ENCODE measurements at places on chromosomes 16 and 17. TPM values are rescaled to one million over a fixed set of nuclear protein-coding genes. Genes with fewer than 3 reads are reported as not detected.
A peak's percentile ranks its signal among the peaks of the same experiment; 100 is the strongest.

- peaks cover 5% of the 10 kb centered on the region for H3K4me1 ChIP-seq
- DNase-seq, result no peak
- peaks cover 3% of the 10 kb centered on the region for H3K27me3 ChIP-seq
- no peak overlapping the region for H3K27ac ChIP-seq
- no peak overlapping the region for H3K4me3 ChIP-seq
Measured at GRCh38 chr16:54633943-54634362, 296.7 kb upstream of the IRX5 start.

Gene SCARF1
- 15.5 TPM for total RNA-seq

- no peaks in the 10 kb centered on the region for H3K36me3 ChIP-seq
- no peak for DNase-seq
- no peaks in the 10 kb centered on the region for H3K27me3 ChIP-seq
- H3K4me3 ChIP-seq, result no peak overlapping the region
Measured at GRCh38 chr17:40021451-40021971, 6.3 kb downstream of the CSF3 start.

Gene HASPIN
- not detected for total RNA-seq

Gene TNK1
- 15.8 TPM for total RNA-seq

DNA sequence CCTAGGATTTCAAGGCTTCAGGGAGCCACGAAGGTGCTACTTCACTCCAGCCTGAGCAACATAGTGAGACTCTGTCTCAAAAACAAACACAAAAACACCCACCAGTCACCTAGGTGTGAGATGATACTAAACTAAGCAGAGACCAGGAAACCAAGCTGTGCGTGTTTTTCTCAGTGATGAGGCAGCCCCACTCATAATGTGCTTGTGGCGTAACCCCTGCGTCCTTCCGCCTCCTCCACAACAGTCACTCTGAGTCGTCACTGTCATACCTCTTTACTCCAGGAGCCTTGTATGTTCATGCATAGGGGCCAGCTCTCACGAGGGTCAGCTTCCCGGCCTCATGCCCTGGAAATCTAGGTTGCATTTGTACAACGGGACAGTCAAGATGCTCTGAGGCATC lies 31.1 kb upstream of the SLC47A1 start:
- H3K27me3 ChIP-seq, result no peaks in the 10 kb centered on the region
- H3K4me1 ChIP-seq, result no peaks in the 10 kb centered on the region

Gene WNT9B
- total RNA-seq, result not detected

- DNase-seq, result peak; percentile 76
- H3K36me3 ChIP-seq, result no peaks in the 10 kb centered on the region
- H3K4me3 ChIP-seq, result no peak overlapping the region
- H3K27ac ChIP-seq, result no peak overlapping the region
- no peaks in the 10 kb centered on the region for H3K27me3 ChIP-seq
Measured at GRCh38 chr17:32100971-32101631, 41.2 kb upstream of the RHOT1 start.

DNA sequence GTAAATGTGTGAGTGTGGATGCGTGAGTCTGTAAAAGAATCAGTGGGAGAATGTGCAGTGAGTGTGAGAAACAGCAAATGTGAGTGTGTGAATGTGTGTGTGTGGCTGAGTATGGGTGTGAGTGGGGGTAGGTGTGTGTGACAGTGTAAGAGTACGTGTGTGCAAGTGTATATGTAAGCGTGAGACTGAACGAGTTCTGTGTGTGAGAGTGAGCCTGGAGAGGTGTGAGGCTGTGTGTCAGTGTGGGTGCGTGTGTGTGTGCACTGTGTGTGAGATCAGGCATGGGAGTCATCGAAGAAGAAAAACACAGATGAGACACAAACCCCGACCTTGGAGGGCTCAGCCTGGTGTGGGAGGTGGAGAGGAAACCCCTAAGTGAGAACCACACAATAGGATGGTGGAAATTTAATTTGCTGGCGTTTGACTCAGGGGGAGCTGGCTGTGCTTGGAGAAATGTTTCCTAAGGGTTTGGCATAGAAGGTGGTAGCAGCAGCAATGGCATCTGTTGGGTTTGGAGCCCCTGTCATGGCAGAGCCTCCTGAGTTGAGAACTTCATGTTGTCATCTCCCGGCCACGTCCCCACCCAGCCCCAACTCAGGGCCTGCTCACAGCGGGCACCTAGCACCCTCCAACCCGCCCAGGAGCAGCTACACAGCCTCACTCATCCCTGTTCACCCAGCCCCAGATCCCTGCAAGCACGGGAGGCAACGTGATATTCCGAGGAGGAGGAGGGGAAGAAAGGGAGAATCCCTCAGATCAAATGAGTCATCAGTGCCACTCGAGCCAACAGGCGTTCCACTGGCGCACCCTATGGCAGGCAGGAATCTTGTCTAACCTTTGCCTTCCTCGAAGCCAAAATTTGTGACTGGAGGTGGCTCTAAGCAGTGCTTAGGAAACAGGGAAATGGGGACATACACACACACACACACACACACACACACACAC lies 14.3 kb upstream of the NUBP1 start:
- no peak overlapping the region for H3K4me3 ChIP-seq
- H3K27me3 ChIP-seq, result no peaks in the 10 kb centered on the region
- DNase-seq, result no peak

DNA sequence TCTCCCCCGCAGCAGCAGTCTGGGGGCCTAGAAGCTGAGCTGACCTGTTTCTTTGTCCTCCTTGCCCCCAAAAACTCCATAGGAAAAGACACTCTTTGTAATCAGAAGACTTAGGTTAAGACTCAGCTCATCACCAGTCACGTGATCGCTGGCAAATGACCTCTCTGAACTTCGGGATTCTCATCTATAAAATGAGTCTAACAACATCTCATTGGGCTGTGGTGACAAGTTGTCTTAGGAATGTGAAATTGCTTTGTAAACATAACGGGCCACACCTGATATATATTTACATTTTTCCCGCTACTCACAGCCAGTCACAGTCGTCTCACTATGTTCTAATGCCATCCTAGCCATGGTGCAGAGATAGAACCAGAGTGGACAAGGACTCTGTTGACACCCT lies 86.0 kb upstream of the LHX1 start:
- H3K27me3 ChIP-seq, result no peaks in the 10 kb centered on the region
- no peak overlapping the region for H3K4me3 ChIP-seq
- H3K4me1 ChIP-seq, result no peaks in the 10 kb centered on the region
- no peak for DNase-seq
- H3K27ac ChIP-seq, result no peak overlapping the region

- H3K36me3 ChIP-seq, result no peaks in the 10 kb centered on the region
- no peak for DNase-seq
- no peak overlapping the region for H3K27ac ChIP-seq
- H3K4me1 ChIP-seq, result no peaks in the 10 kb centered on the region
- H3K4me3 ChIP-seq, result no peak overlapping the region
- H3K27me3 ChIP-seq, result peaks cover 4% of the 10 kb centered on the region
Measured at GRCh38 chr17:36743130-36743529, 141.7 kb downstream of the MRM1 start.

Gene NGFR
- total RNA-seq, result 27.7 TPM

Gene DHRS7C
- total RNA-seq, result not detected

GRCh38 chr16:54175552-54176375 lies 110.8 kb downstream of the IRX3 start:
- no peaks in the 10 kb centered on the region for H3K27me3 ChIP-seq
- H3K4me1 ChIP-seq, result peaks cover 53% of the 10 kb centered on the region
- H3K27ac ChIP-seq, result peak overlapping the region; percentile 40

DNA sequence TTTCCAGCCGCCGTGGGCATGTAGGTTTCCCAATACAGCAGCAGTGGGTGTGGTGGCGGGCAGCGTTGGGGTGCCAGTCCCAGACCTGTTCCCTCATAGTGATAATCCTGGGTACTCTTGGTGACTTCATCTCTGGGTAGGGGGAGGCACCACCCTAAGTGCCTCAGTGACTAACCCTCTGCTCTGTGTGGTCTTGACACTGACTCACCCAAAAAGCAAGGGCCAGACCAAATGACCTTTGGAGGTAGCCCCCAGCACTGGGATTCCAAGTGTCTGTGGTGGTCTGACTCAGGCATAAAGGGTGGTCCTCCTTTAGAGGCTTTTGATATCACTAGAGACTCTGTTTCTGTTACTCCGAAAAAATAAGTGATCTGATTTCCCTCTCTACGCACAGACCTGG lies 908 bp downstream of the CALB2 start:
- DNase-seq, result no peak
- no peak overlapping the region for H3K27ac ChIP-seq
- H3K4me1 ChIP-seq, result peaks cover 16% of the 10 kb centered on the region
- no peaks in the 10 kb centered on the region for H3K36me3 ChIP-seq
- peaks cover 8% of the 10 kb centered on the region for H3K27me3 ChIP-seq

- no peaks in the 10 kb centered on the region for H3K4me1 ChIP-seq
- no peak overlapping the region for H3K4me3 ChIP-seq
- no peak for DNase-seq
Measured at GRCh38 chr17:35900280-35900679, 20.1 kb upstream of the CCL5 start.

Gene NPIPB9
- 6.7 TPM for total RNA-seq

DNA sequence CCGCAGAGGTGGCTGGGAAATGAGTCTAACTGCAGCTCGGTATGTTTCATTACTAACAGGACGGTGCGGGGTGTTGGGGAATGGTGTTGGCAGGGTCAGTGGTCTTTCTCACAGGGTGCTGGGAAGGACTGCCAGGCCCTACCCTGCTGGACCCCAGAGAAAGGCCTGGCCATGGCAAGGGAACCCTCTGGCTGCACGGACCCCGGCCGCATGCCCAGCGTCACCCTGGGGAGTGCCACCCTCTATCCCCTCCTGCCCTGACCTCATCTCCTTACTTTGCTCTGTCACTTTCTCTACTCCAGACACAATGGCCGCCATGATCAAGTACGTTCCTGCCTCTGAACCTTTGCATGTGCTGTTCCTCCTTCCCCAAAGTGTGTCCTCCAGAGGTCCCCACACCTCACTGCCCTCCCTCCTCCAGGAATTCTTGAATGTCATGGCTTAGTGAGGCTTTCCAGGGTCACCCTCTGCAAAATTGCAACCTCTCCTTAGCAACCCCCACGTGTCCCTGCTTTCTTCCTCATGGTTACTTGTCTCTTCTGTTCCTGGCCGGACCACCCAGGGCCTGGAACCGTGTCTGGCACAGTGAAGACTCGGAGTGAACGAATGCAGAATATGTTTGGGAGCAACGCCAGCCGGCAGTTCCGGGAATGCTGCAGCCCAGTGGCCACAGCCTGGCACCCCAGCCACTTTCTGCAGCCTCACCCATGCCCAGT lies 15.2 kb downstream of the ADAD2 start:
- DNase-seq, result no peak
- H3K27me3 ChIP-seq, result no peaks in the 10 kb centered on the region
- H3K27ac ChIP-seq, result no peak overlapping the region
- no peaks in the 10 kb centered on the region for H3K4me1 ChIP-seq
- no peak overlapping the region for H3K4me3 ChIP-seq

DNA sequence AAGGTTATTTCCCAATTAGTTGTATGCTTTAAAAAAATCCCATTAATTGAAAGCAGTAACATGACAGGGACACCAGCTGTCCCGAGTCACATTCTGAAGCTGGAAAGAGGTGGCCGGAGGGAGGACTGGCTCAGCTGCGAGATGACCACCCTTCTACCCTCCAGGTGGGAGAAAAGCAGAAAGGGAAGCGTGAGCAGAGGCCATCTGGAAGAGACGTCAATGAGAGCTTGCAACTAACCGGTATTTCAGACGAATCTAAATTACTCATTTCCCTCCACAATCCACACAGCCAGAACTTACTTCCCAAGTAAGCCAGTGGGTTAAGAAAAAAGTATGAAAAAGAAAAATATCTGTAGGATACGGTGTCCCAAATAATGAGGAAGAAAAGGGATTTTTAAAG lies 28.5 kb upstream of the SLC38A8 start:
- no peak for DNase-seq
- no peaks in the 10 kb centered on the region for H3K27me3 ChIP-seq
- no peak overlapping the region for H3K27ac ChIP-seq
- peaks cover 44% of the 10 kb centered on the region for H3K36me3 ChIP-seq
- no peaks in the 10 kb centered on the region for H3K4me1 ChIP-seq
- no peak overlapping the region for H3K4me3 ChIP-seq

- peak; percentile 46 for DNase-seq
- H3K4me3 ChIP-seq, result peak overlapping the region; percentile 51
Measured at GRCh38 chr17:28385037-28385400, 13.5 kb downstream of the SARM1 start.

- H3K36me3 ChIP-seq, result no peaks in the 10 kb centered on the region
- no peak overlapping the region for H3K4me3 ChIP-seq
- no peaks in the 10 kb centered on the region for H3K27me3 ChIP-seq
- H3K27ac ChIP-seq, result no peak overlapping the region
- no peak for DNase-seq
Measured at GRCh38 chr17:78239489-78239931, 8.1 kb downstream of the TMEM235 start.

GRCh38 chr17:81397314-81398175 lies 2.3 kb downstream of the BAHCC1 start:
- no peaks in the 10 kb centered on the region for H3K36me3 ChIP-seq
- DNase-seq, result no peak
- H3K27ac ChIP-seq, result peak overlapping the region; percentile 86

GRCh38 chr17:29212681-29213121 lies 32.5 kb upstream of the MYO18A start:
- no peak overlapping the region for H3K4me3 ChIP-seq
- no peaks in the 10 kb centered on the region for H3K36me3 ChIP-seq
- no peak overlapping the region for H3K27ac ChIP-seq
- no peaks in the 10 kb centered on the region for H3K4me1 ChIP-seq

GRCh38 chr17:45664921-45665320 lies 119.2 kb upstream of the CRHR1 start:
- no peak for DNase-seq
- H3K27me3 ChIP-seq, result no peaks in the 10 kb centered on the region
- H3K4me1 ChIP-seq, result no peaks in the 10 kb centered on the region
- no peak overlapping the region for H3K27ac ChIP-seq
- no peak overlapping the region for H3K4me3 ChIP-seq
- no peaks in the 10 kb centered on the region for H3K36me3 ChIP-seq

DNA sequence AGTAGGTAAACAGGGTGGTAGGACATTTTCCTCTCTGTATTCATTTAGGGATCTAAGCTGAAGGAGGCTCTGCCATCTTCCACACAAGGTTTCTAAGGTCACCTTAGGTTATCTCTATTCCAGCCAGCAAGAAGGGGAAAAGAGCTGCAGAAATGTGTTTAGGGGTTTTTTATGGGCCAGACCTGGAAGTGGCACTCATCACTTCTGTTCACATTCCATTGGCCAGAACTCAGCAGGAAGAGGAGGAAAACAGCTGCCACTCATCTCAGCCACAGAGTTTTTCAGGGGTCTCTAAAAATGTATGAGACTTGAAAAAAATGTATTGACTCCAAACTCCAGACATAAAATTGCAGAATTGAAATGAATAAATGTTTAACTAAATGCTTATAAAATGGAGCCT lies 65.8 kb downstream of the FTO start:
- H3K27ac ChIP-seq, result no peak overlapping the region
- no peaks in the 10 kb centered on the region for H3K27me3 ChIP-seq
- H3K4me1 ChIP-seq, result peaks cover 19% of the 10 kb centered on the region

Gene NPIPA5
- total RNA-seq, result 6.5 TPM
